Activated gamma-delta T cell treated with Interleukin-2 at 50 U/mL for 16 hours (primary cell): ENCODE measurements at places on chromosomes 5 and 9.

- no peak for DNase-seq
Observed at GRCh38 chr5:68316469-68316868, 100.9 kb downstream of the PIK3R1 start.

DNA sequence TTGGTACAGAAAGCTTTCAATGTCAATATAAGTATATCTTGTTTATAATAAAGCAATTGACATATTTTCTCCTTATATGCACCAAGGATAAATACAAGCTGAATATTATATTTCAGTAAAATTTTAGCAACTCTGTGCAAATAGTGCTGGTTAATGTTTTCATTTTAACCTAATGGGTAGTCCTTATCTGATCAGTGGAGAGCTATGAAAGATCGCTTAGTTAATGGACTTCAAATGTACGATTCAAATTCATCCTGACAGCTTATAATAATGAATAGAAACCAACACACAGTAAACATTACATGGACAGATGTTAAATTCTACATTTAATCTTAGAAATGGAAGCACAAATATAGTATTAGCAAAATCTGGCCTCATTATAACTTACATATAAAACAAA, 1495.2 kb upstream of the C9orf72 start:
- no peak for DNase-seq

- no peak for DNase-seq
Observed at GRCh38 chr9:78620303-78620702, 323.4 kb downstream of the PSAT1 start.

- no peak for DNase-seq
Observed at GRCh38 chr9:132249690-132250089, 87.8 kb downstream of the NTNG2 start.

- no peak for DNase-seq
Observed at GRCh38 chr5:89147031-89147430, 264.0 kb upstream of the MEF2C start.

DNA sequence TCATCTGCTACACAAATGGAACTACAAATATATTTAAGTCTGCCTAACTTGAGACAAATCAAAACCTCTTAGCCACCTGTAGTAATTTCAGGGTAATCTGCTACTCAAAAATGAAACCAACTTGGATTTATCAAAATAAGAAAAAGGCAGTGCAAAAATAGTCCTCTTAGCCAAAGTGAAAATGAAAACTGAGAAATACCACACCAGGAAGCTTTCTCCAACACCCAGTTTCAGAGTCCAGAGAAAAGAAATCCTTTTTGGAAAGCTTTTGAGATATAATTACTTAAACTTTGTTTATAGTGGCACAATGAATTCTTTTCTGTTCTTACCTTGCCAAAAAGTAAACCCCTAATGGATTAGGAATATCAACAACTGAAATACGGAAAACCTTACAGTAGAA, 990.4 kb downstream of the EFNA5 start:
- no peak for DNase-seq

DNA sequence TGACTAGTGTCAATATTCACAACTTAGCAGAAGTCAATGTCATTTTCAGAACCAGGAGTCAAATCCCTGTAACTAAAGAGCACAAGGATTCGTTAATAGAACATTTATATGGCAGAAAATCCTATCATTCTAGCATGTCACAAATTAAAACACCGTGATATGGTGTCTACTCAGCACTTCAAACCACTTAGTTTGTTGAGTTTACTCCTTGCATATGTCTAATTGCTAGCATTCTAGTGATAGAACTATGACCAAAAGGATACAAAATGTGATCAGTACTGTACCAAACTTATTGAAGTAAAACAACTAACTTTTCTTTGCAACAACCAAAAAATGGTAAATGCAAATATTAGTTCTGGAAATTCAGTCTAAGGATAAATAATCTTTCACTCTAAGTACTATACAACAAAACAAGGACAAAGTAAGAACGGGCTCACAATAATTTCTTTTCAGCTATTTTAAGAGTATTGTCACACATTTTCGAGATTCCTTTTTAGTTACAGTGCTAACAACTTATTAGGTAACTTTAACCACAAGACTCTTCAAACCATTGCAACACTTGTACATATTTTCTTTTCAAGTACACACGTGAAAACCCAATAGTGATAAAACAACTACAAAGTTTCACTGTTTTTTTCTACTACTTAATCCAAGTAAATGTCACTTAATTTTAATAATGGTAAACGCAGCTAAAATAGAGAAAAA, 845.2 kb upstream of the CDH10 start:
- DNase-seq: no peak

DNA sequence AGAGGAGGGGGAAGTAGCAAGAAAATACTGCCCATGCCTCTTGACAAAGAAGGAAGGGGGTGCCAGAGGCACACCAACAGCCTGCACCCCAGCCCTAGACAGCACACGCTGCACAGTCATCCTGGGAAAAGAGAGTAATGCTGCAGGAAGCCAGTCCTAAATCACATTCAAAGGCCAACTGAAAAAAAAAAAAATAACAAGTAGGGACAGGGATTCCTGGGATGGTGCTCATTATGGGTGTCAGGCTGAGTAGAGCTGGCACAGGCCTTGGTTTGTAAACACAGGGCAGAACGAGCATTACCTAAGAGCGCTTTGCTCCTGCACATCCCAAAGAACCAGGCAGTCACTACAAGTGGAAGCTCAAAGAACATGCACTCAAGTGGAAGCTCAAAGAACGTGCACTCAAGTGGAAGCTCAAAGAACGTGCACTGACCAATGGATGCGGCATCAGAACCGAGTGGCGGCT, 7.8 kb downstream of the RAPGEF1 start:
- DNase-seq: no peak

- no peak for DNase-seq
Observed at GRCh38 chr9:38263532-38263931, 129.0 kb upstream of the ALDH1B1 start.

GRCh38 chr5:137761566-137761965, 7.4 kb upstream of the HNRNPA0 start:
- no peak for DNase-seq

DNA sequence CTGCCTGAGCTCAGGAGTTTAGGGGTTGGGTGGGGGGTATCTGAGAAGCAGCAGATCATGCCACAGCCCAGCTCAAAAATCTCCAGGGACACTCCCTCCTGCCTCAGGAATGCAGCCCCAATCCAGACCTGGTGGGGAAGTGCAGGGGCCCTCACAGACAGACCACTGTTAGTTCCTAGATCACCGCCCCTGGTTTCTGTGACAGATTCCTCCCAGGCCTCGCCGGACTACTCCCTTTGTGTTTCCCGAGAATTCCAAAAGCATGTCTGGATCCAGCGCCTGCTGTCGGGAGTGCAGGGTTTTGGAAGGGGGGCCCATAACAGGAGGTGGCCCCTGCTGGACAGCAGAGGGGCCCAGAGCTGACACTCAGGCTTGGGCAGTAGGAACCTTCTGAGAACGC, 74.5 kb downstream of the CTSL start:
- DNase-seq: no peak

- DNase-seq: no peak
Observed at GRCh38 chr5:6248132-6248531, 130.2 kb downstream of the MED10 start.

DNA sequence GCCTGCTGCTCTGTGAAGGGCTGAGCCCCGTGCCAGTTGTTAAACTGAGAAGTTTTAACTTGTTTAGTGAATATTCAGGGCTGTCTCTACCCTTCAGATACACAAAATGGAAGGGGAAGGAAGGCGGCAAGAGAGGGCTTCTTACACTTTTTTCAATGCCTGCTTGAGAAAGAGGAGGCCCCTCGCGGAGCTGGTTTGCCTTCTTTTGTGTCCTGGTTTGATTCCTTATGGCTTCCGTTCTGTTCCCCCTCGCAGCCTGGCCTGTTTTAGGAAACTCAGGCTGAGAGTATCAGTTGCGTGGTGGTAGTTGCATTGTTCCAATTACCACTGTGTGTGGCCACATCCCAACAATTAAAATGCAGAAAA, 1.0 kb downstream of the FAM53C start:
- no peak for DNase-seq

GRCh38 chr9:79185866-79186265, 385.9 kb upstream of the TLE4 start:
- no peak for DNase-seq

GRCh38 chr5:173547579-173547978, 68.9 kb downstream of the BOD1 start:
- DNase-seq: no peak

- no peak for DNase-seq
Observed at GRCh38 chr5:61970218-61970617, 335.8 kb upstream of the KIF2A start.

DNA sequence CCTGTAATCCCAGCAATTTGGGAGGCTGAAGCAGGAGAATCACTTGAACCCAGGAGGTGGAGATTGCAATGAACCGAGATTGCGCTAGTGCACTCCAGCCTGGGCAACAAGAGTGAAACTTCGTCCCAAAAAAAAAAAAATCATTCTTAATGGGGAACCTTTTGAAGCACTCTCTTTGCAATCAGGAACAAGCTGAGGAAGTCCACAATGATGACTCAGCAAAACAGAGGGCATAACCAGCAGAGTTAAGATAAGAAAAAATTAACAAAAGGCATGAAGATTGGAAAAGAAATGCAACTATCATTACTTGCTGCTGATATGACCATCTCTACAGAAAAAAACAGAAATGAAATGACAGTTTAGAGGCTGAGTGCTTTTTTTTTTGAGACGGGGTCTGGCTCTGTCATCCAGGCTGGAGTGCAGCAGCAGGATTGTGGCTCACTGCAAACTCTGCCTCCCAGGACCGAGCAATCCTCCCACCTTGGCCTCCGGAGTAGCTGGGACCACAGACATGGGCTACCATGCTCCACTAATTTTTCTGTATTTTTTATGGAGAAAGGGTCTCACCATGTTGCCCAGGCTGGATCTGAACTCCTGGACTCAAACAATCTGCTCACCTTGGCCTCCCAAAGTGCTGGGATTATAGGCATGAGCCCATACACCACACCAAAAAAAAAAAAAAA, 88.0 kb downstream of the FNBP1 start:
- DNase-seq: no peak

DNA sequence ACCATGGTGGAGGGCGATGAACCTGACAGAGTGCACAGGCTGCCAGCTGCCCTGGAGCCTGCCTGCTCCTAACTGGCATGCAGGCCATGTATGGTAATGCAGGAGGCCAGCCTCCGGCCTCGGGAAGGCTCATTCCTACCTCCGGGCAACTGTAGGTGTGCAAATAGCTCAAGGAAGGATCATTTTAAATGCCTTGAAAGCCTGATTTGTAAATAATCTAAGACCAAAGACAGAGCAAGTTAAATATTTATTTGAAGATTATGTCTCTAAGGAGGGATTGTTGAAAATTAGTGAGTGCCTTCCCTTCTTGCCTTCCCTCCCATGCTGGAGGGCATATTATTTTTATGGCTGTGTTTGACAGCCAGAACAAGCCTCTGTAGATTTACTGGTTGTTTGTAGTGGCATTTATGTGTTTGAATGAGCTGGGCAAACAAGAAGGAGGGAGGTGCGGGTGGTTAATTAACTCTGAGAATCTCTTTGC, 285.7 kb upstream of the TUT7 start:
- no peak for DNase-seq

- DNase-seq: no peak
Observed at GRCh38 chr9:98714833-98715232, 6.1 kb upstream of the GABBR2 start.

GRCh38 chr9:137902646-137903045, 25.1 kb downstream of the CACNA1B start:
- no peak for DNase-seq

DNA sequence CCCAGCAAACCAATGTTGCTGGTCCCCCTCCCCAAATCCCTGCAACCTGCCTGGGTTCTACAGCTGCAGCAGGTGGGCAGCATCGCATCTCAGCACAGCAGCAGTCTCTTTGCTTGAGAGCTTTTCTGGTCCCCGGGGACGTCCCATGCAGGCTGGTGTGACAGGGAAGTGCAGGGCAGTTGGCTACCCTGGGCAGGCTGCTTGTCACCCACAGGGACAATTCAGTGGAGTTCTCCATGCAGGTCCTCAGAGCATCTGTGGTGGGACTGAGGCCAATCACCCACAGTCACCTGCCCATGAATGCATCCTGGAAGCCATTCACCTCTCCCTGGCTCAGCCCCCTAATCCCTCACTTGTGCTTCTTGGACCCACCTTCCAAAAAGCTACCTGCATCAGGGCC, 43.9 kb upstream of the SEMA4D start:
- no peak for DNase-seq

DNA sequence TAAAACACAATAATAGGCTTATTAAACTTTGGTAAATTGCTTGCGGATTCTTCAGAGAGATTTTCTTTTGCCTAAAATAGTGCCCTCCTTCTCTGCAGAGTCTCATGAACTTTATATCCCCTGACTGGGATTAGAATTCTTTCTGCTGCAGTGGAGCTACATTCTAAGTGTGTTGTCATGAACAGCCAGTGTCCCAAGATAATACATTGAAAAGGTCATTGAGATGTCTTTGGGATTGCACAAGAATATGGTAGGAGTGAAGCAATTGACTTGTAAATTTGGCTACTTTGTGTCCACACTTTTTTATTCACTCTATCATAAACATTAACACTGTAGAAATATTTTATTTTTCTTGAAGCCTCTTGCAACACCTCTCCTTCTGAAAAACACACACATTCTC, 604.5 kb downstream of the GABRG2 start:
- no peak for DNase-seq

DNA sequence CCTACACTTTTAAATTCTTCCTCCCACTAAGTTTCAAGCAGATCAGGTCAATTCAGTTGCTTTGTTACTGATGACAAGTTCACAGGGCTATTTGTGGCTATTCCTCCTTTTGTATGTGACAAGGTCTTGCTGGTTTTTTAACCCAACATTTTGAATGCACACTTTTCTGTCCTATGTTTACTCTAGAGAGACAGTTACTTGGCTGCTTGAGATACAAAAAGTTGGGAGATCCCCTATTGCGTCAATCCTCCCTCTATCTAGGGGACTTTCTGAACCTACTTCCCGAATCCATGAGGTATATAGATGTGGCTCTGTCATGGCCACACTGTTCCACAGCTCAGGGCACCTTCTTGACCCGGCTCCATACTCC, 386.7 kb downstream of the NTRK2 start:
- DNase-seq: no peak

- no peak for DNase-seq
Observed at GRCh38 chr9:98708933-98709911, at the start of gene GABBR2. Gene GABBR2 (minus strand): TSS chr9:98708935. CDS start chr9:98708737, 198 bp downstream.

DNA sequence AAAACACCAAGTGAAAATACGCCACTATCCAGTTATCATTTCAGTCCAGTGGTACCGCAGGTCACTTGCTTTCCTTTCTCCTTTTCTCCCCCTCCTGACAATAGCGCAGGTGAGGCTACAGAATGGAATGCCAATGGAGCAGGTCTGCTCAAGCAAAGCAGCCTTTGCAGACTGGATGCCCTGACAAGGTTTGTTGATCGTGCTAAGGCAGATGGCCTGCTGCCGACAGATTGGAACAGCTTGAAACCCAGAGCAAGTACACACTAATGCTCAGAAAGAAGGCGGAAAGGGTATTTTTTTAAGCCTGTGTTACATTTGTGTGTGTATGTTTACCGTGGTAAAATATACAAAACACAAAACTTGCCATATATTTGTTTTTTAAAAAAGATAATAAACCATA, 19.4 kb downstream of the SPACA9 start:
- no peak for DNase-seq

- no peak for DNase-seq
Observed at GRCh38 chr5:9399094-9399493, 146.8 kb downstream of the SEMA5A start.

GRCh38 chr9:87513161-87513560, 15.5 kb downstream of the DAPK1 start:
- DNase-seq: no peak
